Fibroblast of mammary gland (primary cell): ENCODE measurements at places on chromosomes 12 and 14.

DNA sequence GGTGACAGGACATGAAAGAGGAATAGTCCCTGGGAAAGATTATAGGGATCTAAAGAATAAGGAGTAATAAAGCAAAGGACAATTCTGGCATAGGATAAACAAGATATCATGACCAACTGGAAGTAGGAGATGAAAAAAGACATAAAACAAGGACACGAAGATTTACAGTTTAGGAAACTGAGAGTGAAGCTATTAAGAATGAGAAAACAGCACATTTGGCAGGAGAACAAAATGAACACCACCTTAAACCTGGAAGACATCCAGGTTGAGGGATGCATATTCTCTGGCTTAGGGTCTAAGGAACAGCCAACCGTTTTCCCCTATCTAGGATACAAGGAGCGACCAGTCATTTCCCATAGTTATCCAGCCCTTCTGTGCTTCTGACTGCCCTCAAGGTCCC is 1.9 kb downstream of the TRIP11 start:
- DNase-seq = no peak

GRCh38 chr14:38199076-38199475 is 8.6 kb upstream of the SSTR1 start:
- no peak for DNase-seq

DNA sequence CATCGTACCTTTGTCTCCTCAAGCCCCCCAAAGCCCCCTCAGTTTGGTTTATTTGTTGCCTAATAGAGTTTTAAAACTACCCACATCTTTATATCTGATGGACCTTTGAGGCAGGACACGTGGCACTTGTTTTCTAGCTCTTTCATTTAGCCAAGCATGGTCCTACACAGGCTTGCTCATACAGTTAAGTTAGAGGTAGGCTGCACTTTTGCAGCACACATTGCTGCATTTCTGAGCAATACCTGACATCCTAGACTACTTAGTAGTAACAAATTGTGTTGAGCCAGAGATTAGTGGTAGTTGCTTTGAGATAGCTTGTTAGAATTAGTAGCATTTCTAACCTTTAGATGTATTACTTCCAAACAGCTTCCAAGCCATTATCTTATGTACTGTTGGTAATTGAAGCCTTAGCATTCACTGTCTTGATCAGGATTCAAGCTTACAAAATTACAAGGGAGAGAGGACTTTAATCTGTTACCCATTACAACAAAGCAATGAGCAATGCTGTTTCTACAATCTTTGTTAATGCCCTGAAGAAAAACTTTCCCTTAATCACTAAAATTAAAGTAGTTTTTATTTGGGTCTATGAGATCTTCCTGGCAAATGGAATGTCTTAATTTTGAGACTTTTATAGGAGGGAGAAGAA is 96.6 kb downstream of the WNK1 start:
- no peak for DNase-seq

DNA sequence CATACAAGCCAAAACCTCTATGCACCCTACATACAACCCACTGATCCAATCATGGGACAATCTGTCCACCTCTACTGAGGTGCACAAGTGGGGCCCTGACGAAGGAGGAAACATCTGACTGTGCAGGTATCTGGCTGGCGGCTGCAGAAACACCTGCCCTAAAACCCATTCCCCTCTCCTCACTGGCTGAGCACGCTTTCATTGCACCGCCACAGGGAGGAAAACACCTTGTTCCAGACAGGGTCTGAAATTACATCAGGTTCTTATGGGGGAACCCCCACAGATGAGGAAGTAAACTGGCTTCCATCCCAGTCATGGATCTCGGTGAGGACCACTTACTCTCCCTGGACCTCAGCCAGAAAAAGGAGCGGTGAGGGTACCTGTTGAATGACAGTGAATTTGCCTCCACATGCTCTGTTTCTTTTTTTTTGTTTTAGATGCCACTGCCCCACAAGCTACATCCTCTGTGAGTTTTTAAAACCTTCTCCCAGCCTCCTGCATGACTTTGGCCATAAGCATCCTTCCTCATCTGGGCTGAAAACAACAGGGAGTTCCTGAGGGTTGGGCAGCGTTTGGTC is 23.8 kb upstream of the DGLUCY start:
- no peak for DNase-seq

- peak; percentile 99 for DNase-seq
Observed at GRCh38 chr14:55103005-55103640, 25.9 kb upstream of the LGALS3 start.

GRCh38 chr12:65300679-65301349 is 22.3 kb downstream of the MSRB3 start:
- DNase-seq = peak; percentile 41

DNA sequence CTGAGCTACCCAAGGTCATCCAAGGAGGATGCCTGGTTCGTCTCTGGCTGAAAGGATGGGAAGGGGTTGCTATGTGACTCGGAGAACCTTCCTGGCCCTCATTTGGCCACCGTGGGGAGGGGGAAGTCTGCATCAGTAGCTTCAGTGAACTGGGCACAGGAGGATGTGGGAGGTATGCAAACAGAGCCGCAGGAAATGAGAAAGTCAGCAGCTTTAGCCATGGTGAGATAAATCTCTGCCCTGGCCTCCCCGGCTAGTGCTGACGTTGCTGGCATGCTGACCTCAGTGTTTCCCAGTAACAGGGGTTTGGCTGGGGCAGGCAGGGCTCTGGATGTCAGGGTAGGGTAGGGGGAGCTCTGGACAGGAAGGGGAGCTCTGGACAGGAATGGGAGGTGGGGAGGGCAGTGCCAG is 2.3 kb upstream of the CEBPE start:
- peak; percentile 62 for DNase-seq

DNA sequence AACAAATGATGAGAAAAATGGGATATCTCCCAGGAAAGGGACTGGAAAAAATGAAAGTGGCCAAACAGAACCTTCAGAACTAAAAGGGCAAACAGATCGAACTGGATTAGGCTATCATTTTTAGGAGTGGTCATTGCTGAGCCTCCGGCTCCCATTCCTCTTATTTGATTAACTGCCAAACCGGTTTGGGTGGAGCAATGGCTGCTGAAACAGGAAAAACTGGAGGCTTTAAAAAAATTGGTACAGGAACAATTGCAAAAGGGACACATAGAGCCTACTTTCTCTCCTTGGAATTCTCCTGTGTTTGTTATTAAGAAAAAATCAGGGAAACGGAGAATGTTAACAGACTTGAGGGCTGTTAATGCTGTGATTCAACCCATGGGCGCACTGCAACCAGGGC is 49.7 kb downstream of the TNFAIP2 start:
- DNase-seq = no peak

- peak; percentile 38 for DNase-seq
Observed at GRCh38 chr12:92621833-92622232, 81.0 kb upstream of the PLEKHG7 start.
